Fibroblast of skin of back (primary cell): ENCODE measurements at places on chromosomes 6 and 20.

- peak; percentile 21 for DNase-seq
Observed at GRCh38 chr6:161434350-161434749, 160.5 kb upstream of the AGPAT4 start.

GRCh38 chr20:33601861-33602260 is 60.3 kb upstream of the C20orf144 start:
- no peak for DNase-seq

DNA sequence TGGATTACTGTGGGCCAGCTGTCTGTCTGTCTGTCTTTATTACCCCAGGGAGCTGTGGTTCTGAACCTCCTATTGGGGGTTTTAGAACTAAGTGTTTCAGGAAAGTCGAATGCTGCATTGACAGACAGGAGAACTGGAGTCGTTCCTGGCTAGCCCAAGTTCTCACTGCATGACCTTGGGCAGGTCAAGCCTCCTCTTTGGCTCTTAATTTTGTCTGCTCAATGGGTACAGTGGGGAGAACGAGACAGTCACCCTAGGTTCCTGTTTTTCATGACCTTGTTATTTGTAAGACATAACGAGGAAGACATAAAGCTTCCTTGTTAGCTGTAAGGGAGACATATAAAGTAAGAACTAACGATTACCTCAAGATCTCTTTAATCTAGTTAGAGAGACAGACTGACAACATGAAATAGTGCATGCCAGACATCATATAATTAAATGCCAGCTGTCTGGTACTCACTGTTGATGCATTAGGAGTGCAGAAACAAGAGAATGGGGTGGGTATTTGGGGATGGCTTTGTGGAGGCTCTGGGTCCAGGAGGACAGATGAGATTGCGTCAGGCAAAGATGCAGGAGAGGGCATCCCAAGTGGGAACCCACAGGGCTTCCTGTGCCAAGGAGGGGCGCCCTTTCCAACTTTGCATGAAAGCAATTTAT is 3.7 kb upstream of the CCDC167 start:
- no peak for DNase-seq

DNA sequence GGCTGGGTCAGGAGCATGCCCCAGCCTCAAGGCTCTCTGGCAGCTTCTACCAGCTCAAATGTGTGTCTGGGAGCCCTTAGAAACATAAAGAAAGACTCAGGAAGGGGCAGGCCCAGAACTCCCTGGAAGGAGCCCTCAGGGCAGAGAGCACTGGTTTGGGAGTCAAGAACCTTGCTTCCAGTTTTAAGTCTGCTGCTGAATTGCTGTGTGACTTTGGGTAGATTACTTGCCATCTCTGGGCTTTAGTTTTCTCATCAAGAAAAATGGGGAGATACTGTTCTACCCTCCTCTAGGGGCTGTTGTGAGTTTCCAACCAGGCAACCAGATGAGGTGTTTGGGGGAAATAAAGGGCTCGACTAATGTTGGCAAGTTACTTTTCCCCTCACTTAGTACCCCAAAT is 8.8 kb downstream of the GDAP1L1 start:
- no peak for DNase-seq

DNA sequence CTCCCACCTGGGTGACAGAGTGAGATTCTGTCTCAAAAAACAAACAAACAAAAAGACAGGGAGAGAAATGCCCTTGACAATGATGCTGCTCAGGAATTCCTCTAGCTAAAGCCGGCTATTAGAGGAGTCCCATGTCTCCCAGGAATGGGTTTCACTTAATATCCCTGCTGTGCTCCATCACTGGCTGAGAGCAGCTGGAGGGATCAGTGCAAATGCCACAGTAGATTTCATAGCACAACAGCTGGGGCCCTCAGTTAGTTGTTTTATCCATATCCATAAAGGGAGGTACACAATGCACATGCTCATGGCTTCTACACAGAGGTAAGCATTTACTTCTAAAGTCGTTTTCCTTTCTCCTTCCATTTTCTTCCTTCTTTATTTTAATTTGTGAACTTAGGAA is 742.0 kb upstream of the POU3F2 start:
- DNase-seq: no peak

- DNase-seq: no peak
Observed at GRCh38 chr6:56168596-56168995, 78.8 kb downstream of the COL21A1 start.

DNA sequence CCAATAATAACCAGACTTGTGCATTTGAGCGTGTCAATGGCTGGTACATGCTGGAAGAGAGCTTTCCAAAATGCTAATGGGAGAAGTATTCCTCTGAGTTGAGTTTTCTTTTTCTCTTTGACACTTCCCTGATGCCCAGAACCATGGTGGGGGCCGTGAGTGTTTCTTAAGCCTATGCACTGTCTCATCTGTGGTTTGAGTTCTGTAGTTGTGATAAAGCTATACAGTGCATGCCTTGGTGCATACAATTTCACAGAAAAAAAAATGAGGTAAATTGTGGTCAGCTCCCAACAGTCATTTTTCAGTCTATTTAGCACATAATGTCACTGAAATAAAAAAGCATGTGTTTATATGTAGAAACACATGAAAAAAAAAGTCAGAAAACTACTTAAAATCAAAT is 204.8 kb downstream of the HDGFL1 start:
- DNase-seq: no peak

DNA sequence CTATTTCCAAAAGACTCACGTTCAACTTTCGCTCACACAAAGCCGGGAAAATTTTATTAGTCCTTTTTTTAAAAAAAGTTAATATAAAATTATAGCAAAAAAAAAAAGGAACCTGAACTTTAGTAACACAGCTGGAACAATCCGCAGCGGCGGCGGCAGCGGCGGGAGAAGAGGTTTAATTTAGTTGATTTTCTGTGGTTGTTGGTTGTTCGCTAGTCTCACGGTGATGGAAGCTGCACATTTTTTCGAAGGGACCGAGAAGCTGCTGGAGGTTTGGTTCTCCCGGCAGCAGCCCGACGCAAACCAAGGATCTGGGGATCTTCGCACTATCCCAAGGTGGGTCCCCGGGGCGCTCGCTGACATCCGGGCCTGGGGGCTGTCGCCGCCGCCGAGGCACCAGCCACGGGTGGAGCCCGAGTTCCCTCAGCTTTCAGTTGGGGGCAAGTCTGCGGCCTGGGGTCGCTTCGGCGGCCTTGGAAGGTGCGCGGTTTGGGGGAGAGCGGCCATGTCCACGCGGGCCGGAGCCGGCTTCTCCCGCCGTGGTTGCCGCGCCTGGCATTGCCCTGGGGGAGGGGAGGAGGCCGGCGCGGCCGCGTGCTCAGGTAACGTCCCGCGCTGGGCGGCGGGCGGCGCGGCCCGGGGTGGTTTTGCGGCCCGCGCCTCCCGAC is 429 bp downstream of the AMD1 start:
- DNase-seq: no peak

DNA sequence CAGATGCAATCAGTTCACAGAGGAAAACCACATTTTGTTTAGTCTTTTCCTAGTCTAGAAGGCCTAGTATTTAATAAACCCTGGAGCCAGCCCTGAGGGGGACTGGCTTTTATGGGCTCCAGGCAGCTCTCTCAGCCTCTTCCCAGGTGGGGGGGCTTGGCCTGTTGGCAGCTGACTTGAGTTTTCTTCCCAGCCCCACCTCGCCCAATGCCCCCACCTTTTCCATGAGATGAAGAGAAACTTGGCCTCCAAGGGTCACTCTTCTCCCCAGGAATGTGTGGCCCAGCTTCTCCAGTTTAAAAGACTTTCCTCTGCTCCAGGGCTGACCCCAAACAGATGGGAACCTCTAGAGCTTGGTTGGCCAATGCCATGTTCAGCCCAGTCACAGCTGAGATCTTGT is 196.1 kb downstream of the BMP7 start:
- DNase-seq: no peak

DNA sequence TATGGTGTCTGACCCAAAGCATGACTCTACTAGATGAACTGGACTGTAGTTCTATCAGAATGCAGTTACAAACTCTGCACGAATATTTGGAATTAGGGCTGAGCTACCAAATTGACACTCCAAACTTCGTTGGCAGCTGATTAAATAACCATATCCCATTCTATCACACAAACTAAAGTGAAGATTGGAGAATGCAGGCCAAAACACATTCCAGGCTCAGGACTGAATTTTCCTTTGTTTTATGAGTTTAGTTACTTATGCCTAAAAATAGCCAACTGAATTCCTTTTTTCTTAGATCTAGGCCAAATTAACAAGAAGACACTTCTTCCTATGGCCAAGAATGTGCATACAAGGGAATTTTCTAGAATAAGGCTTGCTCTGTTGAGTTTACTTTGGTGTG is 9.7 kb upstream of the KIAA0408 start:
- DNase-seq: no peak

GRCh38 chr20:3678198-3678597 is 3.6 kb downstream of the ADAM33 start:
- DNase-seq: no peak

- no peak for DNase-seq
Observed at GRCh38 chr6:104930939-104931338, 26.0 kb upstream of the LIN28B start.

DNA sequence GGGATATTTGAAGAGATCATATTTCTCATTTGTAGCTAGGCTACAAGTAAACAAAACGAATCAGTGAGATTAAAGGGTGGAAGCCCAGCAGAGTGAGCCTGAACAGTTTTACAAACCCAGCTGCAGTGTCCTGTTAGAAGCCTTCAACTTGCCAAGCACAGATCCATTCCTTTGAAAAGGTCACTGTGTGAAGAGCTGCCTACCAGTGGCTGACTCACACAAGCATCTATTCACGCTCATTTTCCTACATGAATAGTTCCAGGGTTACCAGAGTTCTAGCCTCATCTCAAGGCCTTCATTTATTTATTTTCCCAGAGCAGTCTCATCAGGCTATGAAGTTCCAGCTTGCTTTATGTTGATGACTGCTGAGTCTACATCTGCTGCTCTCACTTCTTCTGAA is 25.7 kb upstream of the MLIP start:
- DNase-seq: peak; percentile 20

DNA sequence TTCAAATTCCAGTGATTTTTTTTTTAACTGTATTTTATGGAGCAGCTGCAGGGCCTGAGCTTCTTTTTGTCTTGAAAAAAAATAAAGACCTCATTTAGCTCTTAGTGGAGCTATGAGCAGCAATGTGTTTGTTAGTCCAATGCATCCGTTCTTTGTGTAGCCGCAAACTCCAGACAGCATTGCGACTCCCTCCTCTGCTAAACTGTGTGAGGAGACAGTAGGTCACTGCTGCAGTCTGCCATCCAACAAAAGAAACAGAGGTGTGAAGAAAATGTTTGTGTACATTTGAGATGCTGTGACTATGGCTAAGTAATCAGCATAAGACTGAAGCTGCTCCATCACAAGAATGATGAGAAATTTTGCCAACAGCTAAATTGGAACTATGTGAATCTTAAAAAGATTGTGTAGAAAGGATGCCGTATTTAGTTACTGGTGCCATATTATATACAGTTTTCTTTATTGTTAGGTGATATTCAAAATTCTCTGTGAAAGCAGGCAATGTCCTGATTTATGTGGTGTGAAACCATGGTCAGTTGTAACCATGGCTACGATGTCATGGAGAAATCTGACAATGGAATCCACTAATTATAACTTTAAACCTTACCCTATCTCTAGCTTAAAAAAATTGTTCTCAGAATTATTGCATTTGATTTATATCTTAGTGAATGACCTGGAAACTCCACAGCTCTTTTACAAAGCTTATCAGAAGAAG is 428.8 kb upstream of the EPHA7 start:
- no peak for DNase-seq

GRCh38 chr20:57680934-57681914 is 28.6 kb downstream of the PMEPA1 start:
- no peak for DNase-seq

DNA sequence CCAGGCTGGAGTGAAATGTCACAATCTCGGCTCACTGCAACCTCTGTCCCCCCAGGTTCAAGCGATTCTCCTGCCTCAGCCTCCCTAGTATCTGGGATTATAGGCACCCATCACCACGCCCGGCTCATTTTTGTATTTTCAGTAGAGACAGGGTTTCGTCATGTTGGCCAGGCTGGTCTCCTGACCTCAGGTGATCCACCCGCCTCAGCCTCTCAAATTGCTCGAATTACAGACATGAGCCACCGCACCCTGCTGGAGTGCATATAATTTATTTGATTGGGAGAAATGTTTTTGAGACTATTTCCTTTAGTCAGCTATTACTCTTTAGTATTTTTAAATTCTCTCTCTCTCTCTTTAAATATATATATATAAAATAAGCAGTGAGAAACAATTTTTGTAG is 29.8 kb downstream of the FAM83B start:
- no peak for DNase-seq

DNA sequence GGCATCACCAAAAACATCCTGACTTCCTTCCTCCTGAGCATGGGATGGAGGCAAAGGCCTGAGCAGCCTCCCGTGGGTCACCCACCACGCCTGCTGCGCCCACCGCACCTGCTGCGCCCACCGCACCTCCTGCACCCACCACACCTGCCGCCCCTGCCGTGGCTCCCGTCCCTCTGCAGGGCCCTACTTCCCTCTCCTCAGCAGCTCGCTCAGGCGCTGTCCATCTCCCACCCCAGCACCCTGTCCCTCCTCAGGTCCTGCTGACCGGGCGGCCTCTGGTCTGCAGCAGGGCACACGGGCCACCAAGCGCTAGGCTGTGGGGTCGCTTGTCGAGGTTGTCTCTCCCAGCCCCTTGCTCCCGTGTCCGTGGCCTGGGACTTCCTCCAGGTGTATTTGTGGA is 72.7 kb upstream of the SLCO4A1 start:
- no peak for DNase-seq

GRCh38 chr6:130778946-130779657 is 48.1 kb upstream of the SMLR1 start:
- DNase-seq: peak; percentile 85

DNA sequence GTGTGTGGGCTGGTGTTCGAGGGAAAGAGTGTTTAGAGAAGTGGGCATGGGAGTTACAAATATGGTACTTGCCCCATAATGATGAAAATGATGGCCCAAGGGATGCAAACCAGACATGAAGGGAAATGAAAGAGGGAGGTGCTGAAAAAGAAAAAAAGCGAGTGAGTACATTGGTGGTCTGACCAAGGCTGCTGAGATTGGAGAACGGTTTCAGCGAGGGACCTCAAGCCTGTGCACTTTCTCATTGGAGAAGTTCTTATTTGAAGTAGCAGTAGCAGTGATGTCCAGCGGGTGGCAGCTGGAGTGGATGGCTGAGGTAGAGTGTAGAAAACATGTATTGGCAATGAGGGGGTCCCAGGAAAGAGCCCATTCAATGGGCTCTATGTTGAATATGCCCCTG is 54.8 kb downstream of the TNFAIP3 start:
- no peak for DNase-seq

GRCh38 chr6:14767226-14767625 is 478.6 kb upstream of the JARID2 start:
- DNase-seq: no peak
